ENCODE measurements at places on chromosomes 1 and 21.

GRCh38 chr1:11744287-11744686 is 8.4 kb downstream of the AGTRAP start:
- DNase-seq = no peak

DNA sequence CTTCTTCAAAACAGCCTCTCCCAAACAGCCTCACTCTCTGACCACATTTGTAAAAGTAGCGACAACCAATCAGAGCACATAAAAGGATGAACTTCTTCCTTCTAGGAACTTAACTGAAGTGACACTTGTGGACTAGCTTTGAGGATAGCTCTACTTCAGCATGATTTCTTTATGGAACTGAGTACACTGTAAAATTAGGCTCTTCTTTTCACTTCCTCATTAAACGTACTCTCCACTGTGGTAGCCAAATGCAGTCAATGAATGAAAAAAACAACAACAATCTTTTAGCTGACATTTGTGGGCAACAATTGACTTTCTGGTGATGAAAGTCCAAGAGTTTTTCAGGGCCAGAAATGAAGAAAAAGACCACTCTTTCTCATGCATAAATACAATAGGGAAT is 9.6 kb downstream of the LRRC53 start:
- no peak for DNase-seq

DNA sequence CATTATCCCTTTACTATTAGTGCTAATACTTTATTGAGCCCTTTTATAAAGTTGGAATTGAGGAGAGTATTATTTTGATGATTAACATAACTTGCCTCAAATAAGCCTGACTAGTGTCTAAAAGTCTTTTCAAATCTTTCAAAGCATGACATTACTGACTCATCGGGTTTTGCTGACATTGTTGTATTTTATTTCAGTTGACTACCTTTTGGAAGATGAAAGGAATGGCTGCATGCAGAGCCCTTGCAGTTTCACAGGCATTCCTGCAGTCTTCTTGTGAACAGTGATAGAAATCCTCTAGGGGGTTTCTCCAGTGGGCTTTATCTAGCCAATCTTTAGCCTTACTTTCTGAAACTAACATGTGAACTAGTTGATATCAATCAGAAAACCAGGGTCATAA is 43.0 kb upstream of the TMEM61 start:
- DNase-seq = no peak

DNA sequence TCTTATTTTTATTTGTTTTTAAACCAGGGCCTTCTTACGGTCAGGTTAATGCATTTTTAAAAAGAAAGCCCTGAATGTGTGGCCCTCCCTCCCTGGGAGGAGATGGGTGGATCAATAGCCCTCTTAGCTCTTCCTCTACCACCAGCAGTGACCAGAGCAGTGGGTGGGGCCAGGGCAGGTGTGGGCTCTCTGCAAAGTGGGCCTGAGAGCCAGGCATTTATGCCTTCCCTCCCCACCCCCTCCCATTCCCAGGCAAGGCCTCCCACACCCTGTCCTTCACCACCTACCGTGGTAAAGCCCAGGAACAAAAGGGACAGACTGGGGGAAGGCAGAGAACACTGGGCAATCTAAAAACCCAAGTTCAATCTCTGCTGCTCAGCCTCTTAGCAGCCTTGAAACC is 63.9 kb downstream of the SSBP3 start:
- DNase-seq = no peak

GRCh38 chr1:79575424-79575823 is 568.9 kb upstream of the ADGRL4 start:
- DNase-seq = no peak

DNA sequence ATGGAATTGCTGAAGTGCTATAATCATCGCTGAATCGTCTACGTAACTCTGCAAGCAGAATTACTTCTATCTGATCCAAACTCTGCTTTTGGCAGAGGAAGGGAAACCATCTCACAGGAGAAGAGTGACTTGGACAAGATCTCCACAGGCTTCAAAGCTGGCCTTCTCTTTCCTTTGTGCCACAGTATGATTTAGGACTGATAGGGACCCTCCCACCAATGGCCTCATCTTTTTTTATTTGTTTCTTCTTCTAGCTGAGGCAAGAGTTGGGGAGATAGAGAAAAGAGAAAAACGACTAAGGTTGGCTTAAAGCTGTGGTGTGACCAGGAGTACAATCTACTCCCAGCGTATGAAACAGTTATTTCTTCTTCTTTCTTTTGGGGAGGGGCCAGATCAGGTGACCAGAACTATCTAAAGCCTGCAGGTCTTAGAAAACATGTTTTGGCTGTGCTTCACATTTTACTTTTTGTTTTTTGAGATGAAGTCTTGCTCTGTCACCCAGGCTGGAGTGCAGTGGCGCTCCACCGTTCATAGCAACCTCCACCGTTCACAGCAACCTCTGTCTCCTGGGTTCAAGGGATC is 35.0 kb downstream of the ZNF496 start:
- no peak for DNase-seq

GRCh38 chr1:160169553-160170399 is 18.4 kb downstream of the ATP1A4 start:
- DNase-seq = no peak

DNA sequence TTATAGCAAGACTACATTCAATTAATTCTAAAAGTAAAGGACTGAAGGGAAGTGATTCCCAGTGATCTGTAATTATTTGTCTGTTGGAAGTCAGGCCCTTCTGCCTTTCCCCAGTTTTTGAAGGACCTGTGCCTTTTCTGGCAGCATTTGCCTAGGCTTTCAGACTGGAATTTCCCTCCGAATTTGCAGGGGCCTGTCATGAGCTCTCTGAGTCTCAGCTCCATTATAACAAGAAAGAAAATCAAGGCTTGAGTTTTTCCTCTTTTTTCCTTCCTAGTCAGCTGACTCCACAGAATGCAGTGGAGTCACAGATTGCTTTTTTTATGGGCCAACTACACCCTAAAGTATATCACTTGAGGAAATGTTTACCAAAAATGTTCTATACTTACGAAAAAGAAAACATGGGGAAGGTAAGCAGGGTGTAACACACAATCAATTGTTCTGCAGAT is 1.1 kb downstream of the NR5A2 start:
- no peak for DNase-seq

DNA sequence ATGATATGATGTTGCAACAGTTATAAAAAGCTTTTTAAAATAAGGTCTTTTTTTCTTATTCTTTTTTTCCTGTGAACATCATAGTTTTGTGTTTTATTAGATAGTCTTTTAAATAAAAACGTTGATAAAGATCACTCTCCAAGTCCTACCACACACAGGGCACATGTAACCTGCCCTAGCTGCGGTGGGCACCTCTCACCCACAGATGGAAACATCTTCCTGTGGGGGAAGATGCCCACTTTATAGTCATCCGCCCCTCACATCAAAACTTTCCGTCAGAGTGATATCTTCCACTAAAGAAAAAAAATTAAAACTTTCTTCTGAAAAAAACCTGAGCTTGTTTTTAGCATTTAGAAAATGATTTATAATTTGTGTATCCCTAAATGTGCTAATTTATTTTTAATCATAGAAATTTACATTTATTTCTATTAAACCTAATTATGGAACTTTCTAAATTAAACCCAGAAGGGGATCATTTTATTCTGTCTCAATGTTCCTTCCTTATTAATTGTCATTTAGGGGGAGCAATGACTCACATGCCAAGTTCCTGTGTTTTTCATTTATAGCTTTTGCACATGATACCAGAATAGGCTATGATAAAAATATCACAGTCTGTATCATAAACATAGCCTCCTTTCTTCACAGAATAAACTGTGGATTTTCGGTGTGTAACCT is 24.7 kb downstream of the TNFRSF9 start:
- DNase-seq = no peak

GRCh38 chr1:216929870-216930582 is 206.8 kb upstream of the ESRRG start:
- DNase-seq = no peak

- DNase-seq = no peak
Observed at GRCh38 chr21:33801424-33802405, 113.9 kb downstream of the ATP5PO start.

DNA sequence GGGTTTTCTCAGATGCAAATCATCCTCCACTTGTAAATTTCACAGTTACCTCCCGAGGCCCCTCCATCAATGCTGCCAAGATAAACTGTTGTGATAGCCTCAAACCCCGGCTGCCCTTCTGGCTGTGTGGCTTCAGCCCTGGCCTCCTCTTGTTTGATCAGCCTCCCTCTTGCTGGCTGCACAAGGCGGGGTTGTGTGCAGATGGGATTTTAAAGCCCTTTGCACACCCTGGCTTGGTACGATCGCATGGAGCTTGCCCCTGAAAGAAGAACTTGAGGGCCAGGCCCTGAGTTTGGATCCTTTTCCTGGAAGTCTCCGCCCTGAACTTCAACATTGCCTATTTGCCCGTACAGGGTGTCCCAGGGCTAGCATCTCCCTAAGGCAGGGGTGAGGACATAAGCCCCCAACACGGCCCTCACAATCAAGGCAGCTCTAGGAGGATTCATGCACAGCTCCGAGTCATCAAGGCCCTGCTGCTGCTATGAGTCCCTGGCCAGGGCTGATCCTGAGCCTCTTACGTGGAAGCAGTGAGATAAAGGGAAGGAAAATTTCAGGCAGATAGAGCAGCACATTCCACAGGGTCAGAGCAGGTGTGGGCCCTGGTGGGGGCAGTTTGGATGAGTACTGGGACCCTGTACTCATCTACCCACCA is 181.2 kb upstream of the VAMP3 start:
- DNase-seq = no peak

DNA sequence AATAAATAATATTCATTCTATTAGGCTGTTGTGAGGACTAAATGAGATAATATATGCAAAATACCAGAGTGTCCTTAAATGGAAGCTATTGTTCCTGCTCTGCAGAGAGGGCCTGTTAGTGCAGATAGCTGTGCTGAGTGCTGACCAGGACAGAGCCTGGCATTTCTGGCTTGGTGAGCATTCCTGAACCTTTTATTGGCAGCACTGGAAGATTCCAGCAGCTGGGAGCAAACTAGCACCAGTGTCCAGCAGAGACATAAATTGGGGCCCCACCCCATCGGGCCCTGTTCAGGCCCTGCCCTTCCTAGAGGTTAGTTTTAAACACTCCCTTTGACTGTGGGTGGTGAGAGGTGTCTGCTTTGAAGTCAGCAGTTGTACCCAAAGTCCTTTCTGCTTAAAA is 85.9 kb upstream of the GADD45A start:
- DNase-seq = no peak

DNA sequence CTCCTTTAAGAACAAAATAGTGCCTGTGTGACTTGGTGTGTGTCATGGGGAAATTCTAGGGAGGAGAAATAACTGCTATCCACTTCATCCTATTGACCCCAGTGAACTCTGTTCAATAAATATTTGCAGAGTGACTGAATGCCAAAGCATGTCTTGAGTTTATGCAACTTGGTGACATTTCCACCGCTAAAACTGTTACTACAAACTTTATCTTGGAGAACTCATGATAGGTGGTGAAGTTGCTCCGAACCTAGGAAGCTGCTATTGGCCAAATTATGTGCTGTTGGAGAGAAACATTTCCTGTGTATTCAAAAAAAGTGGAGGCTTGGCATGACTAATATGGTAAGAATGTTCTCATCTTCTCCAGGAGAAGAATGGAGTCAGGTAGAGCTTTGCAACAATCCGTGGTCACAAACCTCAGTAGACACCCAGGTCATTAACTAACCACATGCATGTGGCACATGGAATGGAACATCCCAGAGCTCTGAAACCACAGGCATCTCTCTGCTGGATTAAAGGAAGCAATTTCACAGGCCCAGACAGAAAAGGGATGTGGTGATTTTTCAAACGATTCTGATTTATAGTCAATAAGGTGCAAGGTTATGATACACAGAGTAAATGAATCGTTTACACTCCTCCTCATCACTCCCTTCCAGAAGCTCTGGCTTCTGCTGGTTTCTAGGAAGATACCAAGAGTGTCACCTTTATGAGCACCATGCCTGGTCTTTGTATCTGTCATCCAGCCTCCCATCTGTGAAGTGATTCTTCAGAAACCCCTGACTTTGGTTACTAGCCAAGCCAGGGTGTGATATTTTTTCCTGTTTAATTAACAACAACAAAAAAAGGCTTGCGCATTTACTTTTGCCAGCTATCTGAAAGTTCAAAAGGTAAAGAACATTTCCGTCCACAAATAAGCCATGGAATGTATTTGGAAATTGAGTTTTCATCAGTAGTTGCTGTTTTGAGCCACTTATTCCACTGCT is 361.1 kb downstream of the TGFB2 start:
- no peak for DNase-seq

- DNase-seq = no peak
Observed at GRCh38 chr1:61132176-61132638, 49.8 kb downstream of the NFIA start.

GRCh38 chr1:26283279-26283853 is 3.5 kb downstream of the SH3BGRL3 start:
- no peak for DNase-seq

DNA sequence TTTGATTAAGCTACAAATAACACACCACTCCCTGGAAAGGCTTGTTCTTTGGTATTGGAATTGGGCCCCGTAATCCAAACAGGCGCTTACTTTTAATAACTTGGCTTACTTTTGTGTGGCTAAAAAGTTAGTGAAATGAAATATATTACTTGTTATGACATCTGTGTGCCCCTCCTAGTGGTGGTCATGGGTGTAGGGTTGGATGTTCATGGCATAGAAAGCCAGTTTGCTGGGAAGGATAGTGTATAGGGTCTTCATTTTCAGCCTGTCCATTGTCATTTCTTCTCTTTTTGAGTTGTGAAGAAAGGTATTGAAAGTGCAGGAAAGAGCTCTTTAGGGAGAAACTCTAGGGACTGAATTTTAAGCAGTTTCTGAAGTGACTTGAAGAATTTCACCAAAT is 5.9 kb downstream of the CDC14A start:
- DNase-seq = no peak

- no peak for DNase-seq
Observed at GRCh38 chr1:172980456-172980855, 70.3 kb downstream of the TNFSF18 start.

- no peak for DNase-seq
Observed at GRCh38 chr21:40546647-40547046, 300.3 kb downstream of the DSCAM start.

DNA sequence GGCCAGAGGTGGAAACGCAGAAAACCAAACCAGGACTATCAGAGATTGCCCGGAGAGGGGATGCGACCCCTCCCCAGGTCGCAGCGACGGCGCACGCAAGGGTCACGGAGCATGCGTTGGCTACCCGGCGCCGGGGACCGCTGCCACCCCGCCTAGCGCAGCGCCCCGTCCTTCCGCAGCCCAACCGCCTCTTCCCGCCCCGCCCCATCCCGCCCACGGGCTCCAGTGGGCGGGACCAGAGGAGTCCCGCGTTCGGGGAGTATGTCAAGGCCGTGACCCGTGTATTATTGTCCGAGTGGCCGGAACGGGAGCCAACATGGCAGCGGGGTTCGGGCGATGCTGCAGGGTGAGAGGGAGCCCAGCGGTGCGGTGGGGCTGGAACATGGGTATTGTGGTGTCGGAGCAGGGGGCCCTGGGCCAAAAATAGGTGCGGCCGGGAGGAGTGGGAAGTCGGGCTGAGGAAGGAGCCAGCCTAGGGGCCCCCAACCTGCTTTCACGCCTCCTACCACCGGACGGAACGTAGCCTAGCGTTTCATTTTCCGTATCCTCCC is at the start of gene ACADM:
ACADM (plus strand) TSS at position 238 of the 551 bp plus-strand sequence; CDS start at position 317, 79 bp downstream.
- DNase-seq = peak; percentile 94

DNA sequence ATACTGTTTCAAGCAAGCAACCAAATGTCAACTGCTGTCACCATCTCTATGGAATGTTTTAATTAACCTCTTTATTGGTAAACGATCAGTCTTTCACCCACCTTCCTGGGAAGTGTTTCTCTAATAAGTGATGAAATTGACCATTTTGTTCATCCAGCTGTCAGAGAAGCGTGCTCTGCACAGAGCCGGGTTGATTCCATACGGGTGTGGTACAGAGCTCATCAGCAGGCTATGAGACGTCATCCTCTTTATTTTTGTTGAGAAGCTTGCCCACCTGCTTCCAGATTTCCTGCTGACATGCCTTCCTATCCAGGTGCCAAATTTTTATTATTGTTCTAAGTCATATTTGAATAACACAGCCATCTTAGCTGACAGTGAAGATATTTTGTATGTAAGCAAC is 482.5 kb downstream of the RWDD3 start:
- DNase-seq = no peak
